Immature natural killer cell (primary cell): ENCODE measurements at places on chromosomes 2 and 18.

DNA sequence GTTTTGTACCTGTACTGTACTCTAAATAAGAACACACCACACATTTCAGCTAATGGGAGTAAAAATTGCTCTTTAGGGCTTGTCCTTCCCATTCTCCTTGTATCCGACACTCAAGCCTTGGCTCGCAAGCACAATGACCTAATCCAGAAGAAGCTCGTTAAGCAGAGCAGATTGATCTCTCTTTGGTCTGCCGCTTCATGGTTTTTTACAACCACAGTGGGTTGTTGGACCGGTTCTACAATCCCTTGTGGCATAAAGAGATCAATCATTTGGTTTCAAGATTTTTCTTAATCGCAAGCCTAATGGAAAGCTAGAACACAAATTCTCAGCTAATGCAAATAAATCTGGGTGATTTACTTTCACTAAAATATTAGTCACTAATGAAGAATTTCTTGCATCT lies 662.1 kb downstream of the LRP1B start:
- DNase-seq = no peak

DNA sequence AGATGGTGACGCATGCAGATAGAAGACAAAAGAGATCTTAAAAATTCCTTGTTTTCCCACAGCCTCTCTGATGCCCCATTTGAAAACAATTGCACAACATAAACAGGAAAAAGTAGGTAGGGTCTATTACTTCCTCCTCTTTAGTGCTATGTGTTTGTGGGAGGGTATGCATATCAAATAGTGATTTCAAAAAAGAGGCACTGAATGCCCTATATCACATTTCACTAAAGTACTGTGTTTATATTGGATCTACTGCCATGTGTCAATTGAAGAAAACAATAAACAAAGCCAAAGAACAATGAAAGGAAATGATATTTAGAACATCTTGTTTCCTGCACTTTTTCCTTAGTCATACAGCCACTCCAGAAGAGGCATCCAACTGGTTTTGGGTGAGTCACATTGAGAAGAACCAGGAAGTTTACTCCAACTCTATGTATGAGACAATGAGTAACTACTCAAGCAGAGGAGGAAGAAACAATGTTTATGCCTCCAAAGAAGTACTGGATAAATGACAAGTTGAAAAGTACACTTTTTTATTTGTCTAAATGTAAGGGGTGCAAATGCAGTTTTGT lies 583.6 kb downstream of the FBXO15 start:
- DNase-seq = no peak

GRCh38 chr2:226898897-226899296 lies 63.0 kb downstream of the RHBDD1 start:
- DNase-seq = no peak

- peak; percentile 60 for DNase-seq
Measured at GRCh38 chr18:45974088-45974536, 7.0 kb upstream of the EPG5 start.

DNA sequence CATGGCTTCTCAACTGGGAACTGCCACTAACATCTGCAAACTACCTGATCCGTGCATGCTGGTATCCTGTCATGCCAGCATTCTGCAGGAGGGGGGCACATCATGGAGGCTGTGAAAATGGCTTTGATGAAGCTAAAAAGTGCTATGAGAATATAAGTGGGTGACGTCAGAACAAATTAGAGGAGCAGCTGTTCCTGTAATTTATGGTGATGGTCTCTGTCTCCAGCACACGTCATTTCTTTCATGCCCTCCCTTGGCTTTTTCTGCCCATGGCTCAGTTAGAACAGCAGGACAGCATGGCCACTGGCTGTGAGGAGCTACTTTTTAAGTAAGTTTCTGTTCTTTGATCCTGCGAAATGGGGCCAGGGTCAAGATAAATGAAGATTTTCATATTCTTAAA lies 466.3 kb downstream of the THSD7B start:
- DNase-seq = no peak

DNA sequence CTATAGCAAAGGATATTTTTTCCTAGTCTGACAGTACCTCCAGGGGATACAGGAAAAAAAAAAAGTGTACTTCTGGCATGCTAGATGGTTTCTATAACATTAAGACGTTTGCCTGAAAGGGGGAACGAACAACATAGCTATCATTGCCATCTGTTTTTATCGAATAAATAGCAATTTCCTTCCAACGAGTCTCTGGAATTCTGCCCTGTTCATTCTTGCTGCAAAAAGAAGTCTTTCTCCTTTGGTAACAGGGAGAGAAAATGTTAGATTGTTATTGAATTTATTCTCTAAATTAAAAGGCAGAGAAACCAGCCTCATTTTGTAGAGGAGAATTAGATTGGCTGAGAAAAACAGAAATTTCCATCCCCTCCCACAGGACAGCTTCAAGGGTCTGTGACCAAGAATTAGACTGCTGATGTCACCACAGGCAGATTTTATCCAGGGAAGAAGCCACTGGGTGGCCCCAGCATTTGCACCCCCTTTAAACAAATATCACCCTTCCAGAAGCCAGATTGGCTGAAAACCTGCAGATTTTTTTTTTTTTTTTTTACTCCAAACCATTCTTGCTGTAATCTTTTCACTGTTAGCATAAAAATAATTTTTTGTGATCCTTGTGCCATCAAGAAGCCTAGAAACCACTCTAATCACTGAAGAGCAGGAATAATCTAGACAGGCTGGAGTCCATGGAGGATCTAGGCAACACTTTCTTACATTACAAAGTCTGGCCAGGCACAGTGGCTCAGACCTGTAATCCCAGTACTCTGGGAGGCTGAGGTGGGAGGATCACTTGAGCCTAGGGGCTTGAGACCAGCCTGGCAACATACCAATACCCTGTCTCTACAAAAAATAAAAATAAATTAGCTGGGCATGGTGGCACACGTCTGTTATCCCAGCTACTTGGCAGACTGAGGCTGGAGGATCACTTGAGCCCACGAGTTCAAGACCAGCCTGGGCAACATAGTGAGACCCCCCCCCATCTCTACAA lies 12.0 kb downstream of the WDFY1 start:
- no peak for DNase-seq

GRCh38 chr2:196088203-196088602 lies 19.6 kb upstream of the DNAH7 start:
- DNase-seq = no peak

GRCh38 chr2:99067871-99068625 lies 73.5 kb upstream of the C2orf15 start:
- no peak for DNase-seq

DNA sequence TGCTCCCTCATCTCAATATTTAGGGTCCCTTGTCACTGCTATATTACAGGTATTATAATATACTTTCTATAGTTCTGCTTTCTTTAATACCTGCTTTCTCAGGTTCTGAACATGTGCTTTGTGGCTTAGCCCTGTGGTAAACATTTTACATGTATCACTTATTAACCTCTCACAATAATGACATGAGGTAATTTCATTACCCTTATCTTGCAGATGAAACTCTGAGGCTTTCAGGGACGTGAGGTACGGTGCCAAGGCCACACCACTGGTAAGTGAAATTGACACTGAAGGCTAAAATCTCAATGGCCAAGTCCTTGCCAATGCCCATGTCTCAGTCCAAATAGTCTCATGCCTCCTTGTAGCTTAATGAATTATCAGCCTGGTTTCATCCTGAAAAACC lies 21.7 kb downstream of the LINC00305 start:
- DNase-seq = no peak

GRCh38 chr2:2992634-2993033 lies 385.0 kb downstream of the EIPR1 start:
- no peak for DNase-seq
